ENCODE measurements at places on chromosomes 5 and 9.

DNA sequence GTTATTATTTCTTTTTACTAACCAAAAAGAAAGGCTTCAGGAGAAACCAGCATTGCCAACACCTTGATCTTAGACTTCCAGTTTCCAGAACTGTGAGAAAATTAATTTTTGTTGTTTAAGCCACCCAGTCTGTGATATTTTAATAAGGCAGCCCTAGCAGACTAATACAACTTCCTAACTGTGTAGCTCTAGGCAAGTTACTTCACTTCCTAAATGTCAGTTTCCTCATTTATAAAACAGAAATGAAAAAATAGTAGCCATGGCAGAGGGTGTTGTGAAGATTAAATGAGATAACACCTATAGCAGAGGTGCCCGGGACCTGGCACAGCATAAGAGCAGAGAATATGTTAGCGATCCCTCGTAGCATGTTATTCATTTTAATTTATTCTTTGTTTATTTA, 66.6 kb upstream of the HAND1 start:
- DNase-seq, result no peak

DNA sequence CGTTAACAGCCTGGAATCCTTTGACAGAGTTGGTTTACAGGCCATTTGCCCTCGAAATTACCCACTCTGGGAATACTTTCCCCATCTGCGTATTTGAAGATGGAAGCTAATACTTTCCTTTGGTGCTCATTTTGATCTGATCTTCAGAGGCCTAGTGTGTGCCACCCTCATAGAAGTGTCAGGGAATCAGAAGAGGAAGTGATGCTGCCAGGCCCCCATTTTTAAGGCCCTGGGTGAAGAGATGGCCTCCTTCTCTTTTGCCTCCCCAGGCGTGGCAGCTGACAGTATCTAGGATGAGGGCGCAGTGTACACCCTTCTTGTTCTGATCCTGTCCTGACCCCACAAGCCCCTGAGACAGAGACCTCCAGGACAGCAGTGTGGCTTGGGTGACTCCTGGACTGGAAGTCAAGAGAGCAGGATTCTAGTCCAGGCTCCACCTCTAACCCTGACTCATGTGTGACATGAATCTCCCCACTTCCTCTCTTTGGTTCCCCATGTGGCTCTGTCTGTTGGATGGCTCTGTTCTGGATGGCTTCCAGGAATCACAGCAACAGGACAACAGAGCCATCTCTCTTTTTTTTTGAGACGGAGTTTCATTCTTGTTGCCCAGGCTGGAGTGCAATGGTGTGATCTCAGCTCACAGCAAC, 27.8 kb downstream of the CSF1R start:
- DNase-seq, result peak; percentile 50

DNA sequence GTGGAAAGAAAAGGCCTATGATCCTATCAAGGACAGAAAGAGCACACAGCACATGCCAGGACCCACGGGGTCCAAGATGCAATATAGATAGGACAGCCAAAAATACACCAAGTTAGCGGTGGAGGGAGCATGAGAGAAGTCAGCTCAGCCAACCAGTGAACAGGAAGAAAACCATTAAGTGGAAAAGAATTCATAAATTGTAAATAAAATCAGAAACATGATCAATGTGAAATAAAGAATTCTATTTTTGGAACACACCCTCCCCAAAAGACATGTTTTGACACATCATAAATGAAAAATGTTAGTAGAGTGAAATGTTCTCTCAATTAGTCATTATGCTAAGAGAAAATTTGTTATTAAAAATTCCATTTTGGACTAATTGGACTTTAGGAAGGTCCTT, 35.6 kb downstream of the ATPSCKMT start:
- DNase-seq, result no peak

DNA sequence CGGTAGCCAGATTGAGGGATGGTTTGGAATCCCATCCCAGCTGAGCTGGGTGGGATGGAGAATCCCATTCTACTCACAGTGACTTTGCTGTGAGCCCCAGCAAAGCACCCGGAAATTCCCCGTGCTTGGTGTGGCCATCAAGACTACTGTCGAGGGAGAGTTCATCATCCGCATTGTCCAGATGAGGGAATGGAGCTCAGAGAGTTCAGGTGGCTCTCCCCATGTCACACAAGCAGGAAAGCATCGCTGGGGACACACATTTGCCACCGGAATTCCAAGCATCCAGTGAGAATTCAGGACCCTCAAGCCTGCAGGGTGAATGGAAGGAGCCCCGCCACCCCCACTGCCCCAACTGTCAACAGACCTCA, 54.4 kb downstream of the HRH2 start:
- no peak for DNase-seq

GRCh38 chr5:146647656-146648199, 131.7 kb upstream of the GPR151 start:
- DNase-seq, result no peak

DNA sequence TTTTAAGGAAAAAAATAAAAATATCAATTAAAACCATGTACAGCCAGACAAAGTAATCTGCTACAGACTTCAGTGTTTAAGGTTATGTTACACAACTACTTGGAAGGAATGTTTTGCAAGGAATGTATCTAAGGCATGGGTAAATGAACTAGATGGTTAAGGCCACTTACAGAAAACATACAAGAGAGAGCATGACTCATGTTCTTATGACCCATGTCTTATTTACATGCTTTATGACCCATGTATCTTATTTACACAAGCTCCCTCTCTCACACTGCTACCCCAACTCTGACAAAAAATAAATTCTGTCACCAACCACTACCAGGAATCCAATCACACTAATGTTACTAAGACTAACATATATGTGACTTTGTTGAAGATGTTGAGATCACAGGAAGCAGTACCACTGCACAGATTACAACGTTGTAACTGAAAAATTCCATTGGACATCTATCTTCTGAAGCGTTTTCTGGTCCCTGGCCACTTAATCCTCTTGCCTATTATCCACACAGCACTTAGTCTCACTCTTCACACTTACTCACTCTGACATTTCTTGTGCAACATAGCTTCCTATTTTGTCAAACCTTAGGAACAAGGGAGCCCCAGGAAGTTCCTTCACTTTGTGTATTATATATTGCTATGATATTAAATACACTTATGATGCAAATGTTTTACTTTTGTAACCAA, 1630.1 kb upstream of the C9orf72 start:
- no peak for DNase-seq

GRCh38 chr5:40754381-40755092, 1.2 kb downstream of the TTC33 start:
- no peak for DNase-seq

GRCh38 chr5:151924564-151925301, at the start of gene GLRA1:
TSS of gene GLRA1 (minus strand) at chr5:151924851. CDS start at chr5:151924549, 302 bp downstream.
- peak; percentile 46 for DNase-seq

GRCh38 chr5:74056107-74056788, 430.3 kb downstream of the ARHGEF28 start:
- no peak for DNase-seq

DNA sequence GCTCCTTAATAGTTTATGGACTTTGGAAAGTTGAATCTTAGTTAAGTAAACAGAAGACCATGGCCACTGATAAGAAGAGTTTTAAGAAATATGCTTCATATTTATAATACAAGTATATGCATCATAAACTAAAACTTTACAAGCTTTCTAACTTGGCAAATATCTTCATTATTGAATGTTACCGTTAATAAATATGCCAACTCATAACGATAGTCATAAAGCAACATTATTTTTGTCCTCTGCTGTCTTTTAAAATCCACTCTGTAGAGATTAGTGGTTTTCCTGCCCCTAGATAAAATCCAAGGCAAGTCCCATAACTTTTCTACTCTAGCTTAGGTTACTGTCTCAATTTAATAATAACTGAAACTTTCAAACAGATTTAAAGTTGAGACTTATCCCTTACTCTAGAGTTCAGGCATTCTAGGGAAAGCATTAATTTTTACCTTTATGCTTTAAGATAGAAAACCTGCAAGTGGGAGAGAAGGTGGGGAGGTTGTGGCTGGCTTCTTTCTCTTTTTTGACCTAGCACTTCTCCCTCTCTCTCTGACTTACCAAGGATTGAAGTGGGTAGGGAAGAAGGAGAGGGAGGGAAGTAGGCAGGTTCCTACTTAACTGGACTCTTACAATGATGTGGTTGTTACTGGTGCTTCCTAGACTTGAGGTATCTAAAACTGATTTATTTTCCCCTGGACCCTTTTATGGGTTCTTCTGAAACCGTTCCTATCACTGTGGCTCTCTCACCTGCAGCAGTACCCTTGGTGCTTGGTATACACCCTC, 29.6 kb downstream of the RNF145 start:
- no peak for DNase-seq

DNA sequence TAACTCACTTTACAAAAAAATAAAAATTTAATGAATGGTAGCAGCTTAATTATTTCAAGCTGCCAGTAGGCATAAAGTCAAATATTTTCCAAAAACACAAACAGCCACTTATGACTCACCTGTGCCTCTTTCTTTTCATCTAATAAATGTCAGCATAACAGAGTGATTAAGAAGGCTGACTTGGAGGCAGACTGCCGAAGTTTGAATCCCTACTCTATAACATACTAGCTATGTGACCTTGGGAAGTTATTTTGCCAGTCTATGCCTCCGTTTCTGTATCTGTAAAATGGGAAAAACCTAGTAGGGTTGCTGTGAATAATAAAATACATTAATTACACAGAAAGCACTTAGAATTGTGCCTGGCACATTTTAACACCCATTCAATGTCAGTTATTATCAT, 33.8 kb downstream of the FANCC start:
- no peak for DNase-seq

GRCh38 chr5:62271870-62272269, 34.1 kb upstream of the KIF2A start:
- no peak for DNase-seq

GRCh38 chr9:134918646-134919045, 934 bp upstream of the FCN1 start:
- no peak for DNase-seq

GRCh38 chr9:92723299-92723625, 41.4 kb downstream of the BICD2 start:
- no peak for DNase-seq

- DNase-seq, result no peak
Observed at GRCh38 chr5:76483433-76483832, 80.3 kb downstream of the IQGAP2 start.

GRCh38 chr5:124887223-124887622, 140.8 kb upstream of the ZNF608 start:
- no peak for DNase-seq

- no peak for DNase-seq
Observed at GRCh38 chr9:68530618-68531017, 10.1 kb downstream of the TMEM252 start.

DNA sequence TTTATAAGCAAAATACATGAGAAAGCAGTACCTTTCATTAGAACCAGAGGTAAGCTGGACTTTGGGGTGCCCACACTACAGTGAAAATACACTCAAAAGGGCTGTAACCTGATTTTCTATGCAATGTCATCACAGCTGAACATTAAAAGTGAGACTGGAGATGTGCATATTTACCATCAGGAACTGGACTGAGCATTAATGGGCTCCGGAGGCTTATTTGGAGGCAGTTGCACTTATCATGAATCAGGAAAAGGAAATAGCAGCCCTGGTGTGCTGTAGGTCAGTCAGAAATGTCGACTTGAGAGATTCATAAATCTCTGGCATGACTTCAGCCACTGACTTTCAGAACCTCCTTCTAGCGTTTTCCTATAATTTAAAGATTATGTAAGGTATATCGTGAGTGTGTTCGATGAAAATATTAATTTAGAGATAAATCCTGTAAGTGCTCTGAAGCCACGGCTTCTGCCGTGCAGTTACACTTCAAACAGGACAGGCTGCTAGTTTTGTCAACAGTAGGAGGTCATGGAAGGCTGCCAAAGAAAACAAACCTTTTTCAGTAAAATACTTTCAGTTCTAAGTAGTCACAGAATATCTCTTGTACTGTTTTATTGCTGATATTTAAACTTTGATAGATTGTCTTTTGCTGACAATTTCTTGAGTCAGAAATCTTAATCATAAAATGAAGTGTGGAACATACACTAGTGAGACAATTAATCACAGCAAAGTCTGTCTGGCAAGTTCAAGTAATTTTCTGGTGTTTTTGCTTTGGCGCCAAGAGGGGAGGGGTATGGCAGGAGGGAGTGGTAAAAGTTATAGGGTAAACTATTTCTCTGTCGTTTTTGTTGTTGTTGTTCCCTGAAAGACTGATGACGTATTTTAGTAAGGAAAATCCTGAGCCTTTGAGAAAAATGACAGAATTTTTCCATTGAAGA, 939.7 kb downstream of the NR2F1-AS1 start:
- DNase-seq, result peak; percentile 50

DNA sequence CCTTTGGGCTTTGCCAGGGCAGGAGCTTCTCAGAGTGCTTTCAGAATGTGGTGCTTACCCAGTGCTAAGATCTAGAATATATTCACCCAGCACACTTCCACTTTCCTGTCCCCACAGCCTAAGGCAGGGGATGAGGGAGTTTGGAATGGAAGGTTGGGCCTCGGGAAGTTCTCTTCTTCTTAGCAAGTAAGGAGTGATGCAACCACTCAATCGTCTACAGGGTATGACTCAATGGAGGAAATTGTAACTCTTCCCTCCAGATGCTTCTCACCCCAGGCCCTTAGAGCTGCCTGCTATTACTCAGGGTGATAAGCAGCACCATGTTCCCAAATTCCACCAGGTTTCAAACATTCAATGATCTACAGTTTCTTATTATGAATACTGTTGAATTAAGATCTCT, 30.8 kb upstream of the AGGF1 start:
- DNase-seq, result no peak

DNA sequence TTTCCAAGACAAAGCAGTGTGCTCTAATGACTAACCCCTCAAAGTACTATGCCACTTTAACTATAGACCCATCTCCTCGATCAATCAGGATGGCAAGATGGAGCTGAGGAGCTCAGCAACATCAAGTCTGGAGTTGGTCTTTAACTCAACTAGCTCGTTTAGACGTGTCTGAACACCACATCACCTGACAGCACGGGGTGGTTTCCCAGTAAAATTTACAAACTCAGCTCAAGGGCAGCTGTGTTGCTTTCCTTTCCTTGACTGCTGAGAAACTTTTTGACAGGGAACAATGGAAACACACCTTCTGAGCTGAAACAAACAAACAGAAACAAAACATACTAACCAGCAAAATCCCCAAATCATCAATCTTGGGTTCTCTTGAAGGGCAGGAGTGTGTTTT, 202.5 kb downstream of the NTRK2 start:
- DNase-seq, result no peak

GRCh38 chr5:163350083-163350482, 87.3 kb upstream of the CCNG1 start:
- no peak for DNase-seq

- DNase-seq, result no peak
Observed at GRCh38 chr5:65197531-65198455, 283.9 kb downstream of the ADAMTS6 start.

DNA sequence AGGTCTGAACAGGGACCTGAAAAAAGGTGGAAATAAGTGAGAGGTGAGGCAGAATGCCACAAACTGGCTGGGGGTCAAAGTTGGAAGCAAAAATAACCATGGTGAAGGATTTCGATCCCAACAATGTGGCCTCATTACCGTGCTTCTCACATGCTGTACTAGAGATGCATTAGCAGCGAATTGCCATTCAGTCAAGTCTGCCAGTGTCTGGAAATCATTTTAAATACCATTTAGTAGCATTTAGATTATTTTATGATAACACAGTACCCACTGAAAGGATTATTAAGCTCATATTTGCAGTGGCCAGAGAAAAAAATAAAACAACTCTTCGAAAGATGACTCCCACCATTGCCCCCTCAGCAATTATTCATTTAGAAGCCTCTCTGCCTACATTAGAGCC, 294.6 kb upstream of the SLC24A2 start:
- no peak for DNase-seq

Measured in ACHN (cell line).